Natural killer cell treated with Interleukin-12 subunit alpha and Interleukin-12 subunit beta and Interleukin-15 and Interleukin-18, amount 100 ng/mL, for 72 hours (primary cell): ENCODE measurements at places on chromosomes 16 and 17.

- no peak overlapping the region for H3K27ac ChIP-seq
- H3K27me3 ChIP-seq = no peaks in the 10 kb centered on the region
- no peak for DNase-seq
- H3K4me3 ChIP-seq = peak overlapping the region; percentile 22
- no peaks in the 10 kb centered on the region for H3K36me3 ChIP-seq
- peaks cover 17% of the 10 kb centered on the region for H3K4me1 ChIP-seq
These were observed 18.8 kb downstream of the RPH3AL start for GRCh38 chr17:333626-334396.

- H3K27me3 ChIP-seq = no peaks in the 10 kb centered on the region
- H3K4me3 ChIP-seq = no peak overlapping the region
- H3K36me3 ChIP-seq = no peaks in the 10 kb centered on the region
- no peak for DNase-seq
These were observed 10.7 kb downstream of the WIPI1 start for GRCh38 chr17:68446626-68447041.

DNA sequence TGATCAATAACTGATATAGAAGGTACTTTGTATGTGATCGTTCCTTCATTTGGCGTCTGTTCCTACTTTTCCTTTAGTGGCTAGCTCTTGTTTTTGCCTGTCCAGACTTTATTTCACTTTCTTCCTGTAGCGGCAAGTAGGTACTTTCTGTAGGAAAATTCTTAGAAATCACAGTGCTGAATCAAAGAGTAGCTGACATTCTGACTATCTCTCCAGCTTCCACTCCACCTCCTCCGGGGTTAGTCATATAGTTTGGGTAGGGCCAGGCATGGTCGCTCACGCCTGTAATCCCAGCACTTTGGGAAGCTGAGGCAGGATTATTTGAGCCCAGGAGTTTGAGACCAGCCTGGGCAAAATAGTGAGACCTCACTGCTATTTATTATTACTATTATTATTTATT is 29.9 kb upstream of the PAFAH1B1 start:
- no peak overlapping the region for H3K4me3 ChIP-seq
- DNase-seq = no peak
- H3K36me3 ChIP-seq = no peaks in the 10 kb centered on the region
- H3K27ac ChIP-seq = no peak overlapping the region
- peaks cover 3% of the 10 kb centered on the region for H3K27me3 ChIP-seq
- H3K4me1 ChIP-seq = peaks cover 9% of the 10 kb centered on the region

- no peak for DNase-seq
- H3K4me1 ChIP-seq = no peaks in the 10 kb centered on the region
- peaks cover 11% of the 10 kb centered on the region for H3K36me3 ChIP-seq
- no peak overlapping the region for H3K4me3 ChIP-seq
- H3K27ac ChIP-seq = no peak overlapping the region
These were observed 127.6 kb downstream of the ABCC6 start for GRCh38 chr16:16095646-16096045.

GRCh38 chr17:62587554-62587953 is 39.9 kb upstream of the MRC2 start:
- H3K4me1 ChIP-seq = no peaks in the 10 kb centered on the region
- H3K27me3 ChIP-seq = no peaks in the 10 kb centered on the region
- no peak overlapping the region for H3K4me3 ChIP-seq
- no peak overlapping the region for H3K27ac ChIP-seq
- no peak for DNase-seq

DNA sequence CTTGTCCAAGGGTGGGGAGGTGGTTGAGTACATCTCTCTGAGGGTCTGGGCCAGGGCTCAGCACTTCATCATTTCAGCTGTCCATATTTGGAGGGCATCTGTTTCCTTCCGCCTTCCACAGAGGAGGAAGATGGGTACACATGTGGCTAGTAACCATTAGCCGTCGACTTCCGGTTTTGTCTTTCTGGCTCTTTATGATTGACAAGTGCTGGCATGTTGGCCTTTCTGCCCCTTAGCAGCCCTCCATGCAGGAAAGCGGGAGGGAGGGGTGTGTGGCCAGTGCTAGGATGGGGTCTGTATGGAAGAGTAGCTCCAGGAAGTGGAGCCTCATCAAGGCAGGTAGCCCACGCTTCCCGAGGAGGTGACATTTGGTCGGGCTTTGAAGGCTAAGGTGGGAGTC is 69.6 kb downstream of the RAI1 start:
- no peaks in the 10 kb centered on the region for H3K27me3 ChIP-seq
- H3K27ac ChIP-seq = peak overlapping the region; percentile 98
- peaks cover 41% of the 10 kb centered on the region for H3K4me1 ChIP-seq

- DNase-seq = no peak
- H3K4me3 ChIP-seq = no peak overlapping the region
- no peak overlapping the region for H3K27ac ChIP-seq
- H3K4me1 ChIP-seq = peaks cover 4% of the 10 kb centered on the region
- H3K27me3 ChIP-seq = no peaks in the 10 kb centered on the region
These were observed 365.4 kb downstream of the SNX29 start for GRCh38 chr16:12341966-12342365.

- H3K4me1 ChIP-seq = no peaks in the 10 kb centered on the region
- no peak for DNase-seq
- H3K27me3 ChIP-seq = peaks cover 9% of the 10 kb centered on the region
- H3K27ac ChIP-seq = no peak overlapping the region
- H3K36me3 ChIP-seq = no peaks in the 10 kb centered on the region
These were observed 28.8 kb downstream of the TMEM114 start for GRCh38 chr16:8561496-8561895.

GRCh38 chr17:45791935-45792334 is 7.8 kb downstream of the CRHR1 start:
- H3K36me3 ChIP-seq = no peaks in the 10 kb centered on the region
- no peak overlapping the region for H3K27ac ChIP-seq
- H3K27me3 ChIP-seq = peaks cover 37% of the 10 kb centered on the region
- no peaks in the 10 kb centered on the region for H3K4me1 ChIP-seq
- DNase-seq = no peak

DNA sequence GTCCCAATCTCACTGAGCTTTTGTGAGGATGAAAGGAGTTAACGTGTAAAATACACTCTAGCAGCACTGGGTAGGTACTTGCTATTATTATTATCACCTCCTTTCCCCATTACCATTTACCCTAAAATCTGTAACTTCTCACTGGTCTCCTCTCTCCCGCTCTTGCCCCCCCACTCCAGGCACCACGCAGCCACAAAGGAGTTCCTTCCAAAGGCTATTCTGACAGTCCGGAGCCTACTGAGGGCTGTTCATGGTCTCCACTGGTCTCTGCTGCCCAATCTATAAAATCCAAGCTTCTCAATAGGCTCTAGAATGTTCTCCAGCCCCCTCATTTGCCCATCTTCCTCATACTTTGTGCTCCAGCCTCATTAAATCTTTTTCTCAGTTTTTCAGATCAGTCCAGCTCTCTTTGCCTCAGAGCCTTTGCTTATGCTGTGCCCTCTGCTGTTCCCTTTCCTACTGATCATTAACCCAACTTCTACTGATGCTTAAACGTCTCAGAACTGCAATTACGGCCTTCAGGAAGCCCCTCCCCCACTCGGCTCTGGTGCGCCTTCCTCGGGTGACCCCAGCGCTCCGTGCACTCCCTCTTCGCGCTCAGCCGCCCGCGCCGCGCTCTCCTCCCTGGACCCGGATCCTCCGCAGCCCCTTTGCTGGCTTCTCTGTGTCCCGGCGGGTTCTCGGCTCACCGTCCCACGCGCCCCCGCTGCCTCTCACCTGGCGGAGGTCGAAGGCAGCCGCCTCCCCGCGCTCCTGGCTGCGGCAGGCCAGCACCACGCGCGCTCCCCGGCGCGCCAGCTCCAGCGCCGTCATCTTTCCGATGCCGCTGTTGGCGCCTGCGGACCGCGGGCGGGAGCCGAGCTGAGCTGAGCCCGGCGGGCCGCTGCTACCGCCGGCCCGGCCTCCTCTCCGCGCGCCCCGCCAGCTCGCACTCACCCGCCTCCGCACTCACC is 737 bp downstream of the DHRS13 start:
- H3K4me3 ChIP-seq = peak overlapping the region; percentile 93
- peak; percentile 71 for DNase-seq
- no peaks in the 10 kb centered on the region for H3K36me3 ChIP-seq
